NCI-H2171 treated with DMSO at 0.1 percent for 48 hours (cell line): ENCODE measurements at places on chromosomes 1 and 21.

DNA sequence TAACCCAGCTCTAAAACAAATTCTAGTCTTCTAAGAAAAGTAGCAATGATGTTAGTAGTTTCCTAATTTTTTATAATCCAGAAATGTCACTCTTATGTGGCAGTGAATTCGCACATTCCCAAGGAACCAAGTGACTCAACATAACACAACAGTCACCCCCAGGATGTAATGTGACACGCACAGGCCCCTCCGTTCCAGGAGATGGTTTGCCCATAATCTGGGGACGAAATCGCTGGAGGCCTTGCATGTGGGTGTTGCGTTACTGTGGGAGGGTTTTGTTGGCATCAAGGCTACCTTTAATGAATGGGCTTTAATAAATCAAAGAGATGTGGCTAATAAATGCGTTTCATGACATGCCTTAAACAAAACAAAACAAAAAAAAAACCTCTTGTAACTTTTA, 50.9 kb downstream of the EVA1C start:
- DNase-seq: no peak

DNA sequence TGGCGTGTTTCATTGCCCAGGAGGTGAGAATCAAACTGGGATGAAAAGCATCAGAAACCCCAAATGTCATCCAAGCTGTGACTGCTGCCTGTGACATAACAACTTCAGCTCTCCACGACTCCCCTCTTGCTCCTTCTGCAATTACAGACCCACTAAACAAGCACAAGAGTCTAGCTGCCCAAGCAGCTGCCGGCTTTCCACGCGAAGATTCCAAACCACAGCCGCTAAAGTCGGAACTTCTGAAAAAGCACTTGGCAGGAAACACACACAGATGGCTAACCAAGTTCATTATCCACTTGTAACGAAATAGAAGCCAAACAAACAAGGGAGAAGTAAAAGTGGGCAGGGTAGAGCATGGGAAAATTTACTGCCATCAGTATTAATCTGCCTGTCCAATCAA, 198.1 kb downstream of the SLC35F3 start:
- peak; percentile 86 for DNase-seq

DNA sequence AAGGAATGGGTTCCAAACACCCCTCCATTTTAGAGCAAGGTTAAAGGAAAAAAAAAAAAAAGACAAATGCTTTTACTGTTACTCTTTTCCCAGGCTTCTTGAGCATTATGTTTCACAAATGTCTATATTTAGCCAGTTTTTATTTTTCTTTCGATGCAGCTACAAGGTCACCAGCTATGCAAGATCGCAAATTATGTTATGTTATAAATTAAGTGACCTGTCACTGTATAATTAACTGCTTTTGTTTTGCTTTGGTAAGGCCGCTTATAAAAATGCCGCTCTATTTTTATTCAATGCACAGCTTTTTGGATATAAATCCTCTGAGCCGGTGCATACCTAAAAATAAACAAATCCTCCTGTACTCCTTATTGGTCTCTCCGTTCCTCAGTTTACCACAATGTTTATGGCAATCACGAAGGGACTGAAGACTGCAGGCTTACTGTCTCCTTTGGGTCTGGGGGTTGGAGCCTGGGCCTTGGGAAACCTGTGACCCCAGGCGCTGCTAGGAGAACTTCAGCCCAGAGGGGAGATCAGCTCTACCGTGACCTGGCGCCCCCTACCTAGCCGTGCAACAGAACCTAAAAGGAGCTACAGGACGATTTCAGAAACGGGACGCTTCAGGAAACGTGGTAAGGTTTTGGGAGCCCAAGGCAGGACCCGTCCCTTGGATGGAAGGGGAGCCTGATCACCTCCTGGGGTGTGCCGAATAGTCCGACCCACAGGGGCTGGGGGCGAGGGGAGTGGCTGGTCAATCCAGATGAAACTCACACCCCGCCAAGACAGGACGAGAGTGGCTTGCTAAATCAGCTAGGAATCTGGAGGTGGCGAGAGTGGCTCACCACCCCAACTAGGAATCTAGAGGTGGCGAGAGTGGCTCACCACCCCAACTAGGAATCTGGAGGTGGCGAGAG, 101.2 kb upstream of the CD55 start:
- no peak for DNase-seq

DNA sequence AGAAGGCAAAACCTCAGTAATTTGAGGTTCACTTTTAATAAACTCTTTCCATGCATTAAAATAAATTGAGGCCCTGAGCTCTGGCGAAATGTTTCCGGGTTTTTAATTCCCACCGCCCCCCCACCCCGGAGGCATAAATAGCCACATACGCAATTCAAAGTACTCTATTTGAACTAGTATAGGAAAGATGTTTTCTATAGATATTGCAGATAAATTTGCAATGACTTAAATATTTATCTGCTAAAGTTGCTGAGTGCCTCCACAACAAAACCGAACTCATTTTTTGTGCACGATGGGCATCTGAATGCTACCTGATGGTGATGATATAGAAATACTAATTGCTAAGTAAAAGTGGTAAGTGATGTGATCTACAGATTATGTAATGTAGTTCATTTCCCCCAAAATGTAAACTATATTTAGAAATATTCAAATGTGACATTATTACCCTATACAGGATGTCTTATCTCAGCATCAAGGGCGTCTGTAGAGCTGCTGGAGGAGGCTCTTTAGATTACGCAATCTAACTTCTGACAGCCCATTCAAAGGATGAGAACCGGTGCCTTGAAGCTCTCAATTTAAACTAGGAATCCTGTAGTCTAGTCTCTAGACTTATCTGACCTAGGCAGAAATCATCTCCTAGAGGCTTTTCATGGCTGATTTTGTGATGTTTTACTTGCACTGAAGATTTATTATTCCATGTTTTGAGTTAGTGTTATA, 8.5 kb downstream of the IRF2BP2 start:
- DNase-seq: peak; percentile 49

GRCh38 chr1:52355847-52356505, 10.0 kb downstream of the CC2D1B start:
- DNase-seq: no peak

DNA sequence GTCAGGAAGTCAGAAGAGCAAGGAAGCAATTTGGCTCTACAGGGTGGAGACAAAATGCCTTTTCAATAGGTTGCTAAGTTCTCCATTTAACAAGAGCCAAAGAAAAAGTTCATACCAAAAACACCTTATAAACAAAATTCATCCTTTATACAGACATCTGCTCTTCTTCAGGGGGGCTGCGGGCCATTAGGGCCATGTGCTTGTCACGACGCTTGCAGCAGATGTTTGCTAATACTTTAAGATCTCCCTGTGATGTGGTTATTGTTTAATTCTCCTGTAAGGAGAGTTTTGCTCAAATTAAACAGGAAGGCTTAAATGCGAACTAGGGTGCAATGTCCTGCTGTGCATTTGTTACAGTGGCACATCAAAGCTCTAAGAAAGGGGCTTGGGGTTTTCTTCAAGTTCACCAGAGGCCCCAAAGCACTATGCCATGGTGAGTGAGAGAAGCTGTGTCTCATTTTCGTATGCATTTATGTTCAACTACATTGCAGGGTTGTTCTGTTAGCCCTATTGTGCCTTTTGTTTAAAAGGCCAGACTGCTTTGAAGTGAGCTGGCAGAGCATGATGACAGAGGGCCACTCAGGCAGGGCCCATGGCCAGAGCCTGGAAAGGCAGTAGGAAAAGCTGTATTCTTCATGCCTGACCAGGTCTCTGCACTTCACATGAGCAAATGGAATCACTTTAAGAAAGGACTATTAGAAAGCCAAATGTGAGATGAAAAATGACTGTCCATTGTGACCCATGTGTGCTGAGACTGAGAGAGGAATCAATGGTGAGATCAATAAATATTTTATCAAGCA, 24.8 kb upstream of the NTPCR start:
- DNase-seq: no peak

GRCh38 chr1:15153842-15154479, 414 bp downstream of the TMEM51 start:
- DNase-seq: peak; percentile 48

- DNase-seq: no peak
Observed at GRCh38 chr1:119564548-119564947, 57.5 kb downstream of the HSD3B1 start.

GRCh38 chr1:234546890-234547788, 62.8 kb downstream of the IRF2BP2 start:
- DNase-seq: no peak

- no peak for DNase-seq
Observed at GRCh38 chr1:185895208-185895900, 161.2 kb downstream of the HMCN1 start.

GRCh38 chr1:19400192-19400611, 85.1 kb downstream of the CAPZB start:
- DNase-seq: no peak

DNA sequence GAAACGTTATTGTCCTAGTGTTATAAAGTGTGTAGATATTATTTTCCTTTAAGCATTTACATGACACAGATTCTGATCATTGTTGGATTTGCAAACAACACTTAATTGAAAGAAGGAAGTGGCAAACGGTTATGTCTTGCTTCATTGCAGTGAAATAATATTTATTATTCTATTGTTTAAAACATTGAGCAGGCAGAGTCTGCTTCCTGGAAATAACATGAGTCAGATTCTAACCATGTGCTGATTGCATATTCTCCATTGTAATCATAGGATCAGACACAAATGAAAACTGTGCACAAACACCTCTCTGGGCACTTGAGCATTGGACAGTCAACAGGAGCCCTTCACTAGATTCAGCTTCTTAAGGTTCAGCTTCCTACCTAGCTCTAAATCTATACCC, 46.8 kb upstream of the USP25 start:
- DNase-seq: no peak
